ENCODE measurements at places on chromosomes 5 and 9.

DNA sequence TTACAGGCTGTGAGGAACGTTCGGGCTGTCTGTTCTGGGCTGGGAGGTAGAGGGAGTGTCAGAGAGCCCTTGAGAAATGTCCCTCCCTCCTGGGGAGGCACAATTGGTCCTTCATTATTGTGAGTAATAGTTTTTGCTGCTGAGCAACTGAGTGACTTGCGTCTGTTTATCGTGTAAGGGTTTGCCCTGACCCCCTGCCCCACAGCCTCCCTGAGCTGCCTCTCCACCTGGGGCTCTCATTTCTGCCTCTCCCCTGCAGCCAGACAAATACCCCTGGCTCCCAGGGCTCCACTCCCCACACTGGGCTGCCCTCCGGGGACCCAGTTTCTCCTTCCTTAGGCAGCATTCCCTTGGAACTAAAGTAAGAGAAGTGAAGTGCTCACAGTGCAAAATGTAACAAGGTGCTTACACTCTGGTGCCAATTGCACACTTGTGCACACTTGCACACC is 174.9 kb upstream of the MVB12B start:
- no peak for DNase-seq

GRCh38 chr9:70600506-70600905 is 186.0 kb upstream of the KLF9 start:
- DNase-seq: no peak

GRCh38 chr9:91923145-91923544 is 26.9 kb downstream of the ROR2 start:
- no peak for DNase-seq

DNA sequence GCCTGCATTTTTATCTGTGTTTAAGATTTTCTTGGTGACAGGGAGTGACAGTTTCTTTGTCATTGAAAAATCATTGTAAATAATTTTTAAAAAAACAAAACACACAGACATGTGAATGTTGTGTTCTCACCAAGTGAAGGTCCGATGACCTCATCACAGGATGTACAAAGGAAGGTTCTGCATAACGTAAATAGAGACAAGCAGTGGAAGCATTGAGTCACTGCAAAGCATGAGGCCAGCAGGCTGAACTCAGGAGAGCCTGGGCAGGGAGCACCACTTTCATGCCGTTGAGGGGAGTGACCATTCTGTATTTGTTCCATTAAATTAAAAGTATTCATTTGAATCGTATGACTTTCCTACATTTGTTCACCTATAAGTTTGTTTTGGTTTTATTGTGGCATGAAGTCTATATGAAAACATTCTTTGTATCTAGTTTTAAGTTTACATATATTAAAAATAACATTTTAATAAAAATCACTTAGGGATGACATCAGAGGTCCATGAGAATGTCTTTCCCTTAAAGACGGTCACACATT is 70.4 kb upstream of the TLE1 start:
- DNase-seq: no peak

GRCh38 chr9:110918316-110919049 is 119.8 kb downstream of the LPAR1 start:
- DNase-seq: no peak

- no peak for DNase-seq
Observed at GRCh38 chr9:31323726-31324444, 1060.6 kb upstream of the ACO1 start.

DNA sequence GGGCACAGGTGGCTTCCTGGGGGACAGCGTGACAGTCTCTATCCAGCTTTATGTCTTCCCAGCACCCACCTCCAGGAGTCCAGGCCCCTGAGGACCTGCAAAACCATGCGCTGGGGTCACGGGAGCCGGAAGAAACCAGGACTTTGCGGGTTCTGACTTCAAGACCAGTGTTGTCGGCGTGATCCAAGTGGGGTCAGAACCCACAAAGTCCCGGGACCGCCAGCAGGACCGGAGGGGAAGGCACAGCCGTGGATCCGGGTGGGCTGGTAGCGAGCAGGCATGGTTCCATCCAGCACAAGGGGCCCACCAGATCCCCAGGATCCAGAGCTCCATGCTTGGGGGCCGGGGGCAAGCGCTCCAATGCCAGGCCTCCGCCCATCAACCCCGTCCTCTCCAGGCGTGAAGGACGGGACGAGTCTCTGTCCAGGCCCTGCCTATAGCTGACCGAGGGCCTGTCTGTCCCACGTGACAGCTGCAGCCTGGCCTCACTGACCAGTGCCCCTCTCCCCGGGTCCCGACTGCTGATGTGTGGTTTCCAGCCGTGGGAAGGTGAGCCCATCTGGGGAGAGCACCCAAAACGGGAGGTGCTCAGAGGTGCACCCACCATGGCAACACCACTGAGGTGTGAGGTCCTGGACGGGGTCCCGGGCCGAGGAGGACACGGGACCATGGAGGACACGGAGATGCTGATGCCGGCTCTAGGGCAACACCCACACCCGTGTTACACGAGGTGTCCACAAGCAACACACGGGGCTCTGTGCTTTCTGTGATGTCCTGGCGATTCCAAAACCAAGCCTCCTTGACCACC is 48.9 kb downstream of the SLC12A7 start:
- no peak for DNase-seq

DNA sequence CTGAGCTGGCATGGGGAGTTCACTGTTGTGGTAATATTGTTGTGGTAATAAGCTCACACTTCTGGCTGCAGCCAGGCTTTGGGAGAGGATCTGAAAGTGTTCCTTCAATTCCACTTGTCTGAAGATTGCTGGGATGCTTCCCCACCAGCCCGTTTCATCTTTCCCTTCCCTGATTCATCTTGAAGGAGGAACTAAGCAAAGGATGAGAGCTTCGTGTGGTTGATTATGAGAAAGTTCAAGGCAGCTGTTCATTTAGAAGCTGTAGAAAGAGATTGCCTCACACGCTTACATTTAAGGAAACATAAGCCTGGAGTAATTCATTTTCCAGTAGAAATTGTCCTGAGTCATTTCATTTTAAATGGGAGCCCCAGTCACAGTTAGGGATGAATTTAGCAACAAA is 122.4 kb upstream of the GAS1 start:
- DNase-seq: no peak

DNA sequence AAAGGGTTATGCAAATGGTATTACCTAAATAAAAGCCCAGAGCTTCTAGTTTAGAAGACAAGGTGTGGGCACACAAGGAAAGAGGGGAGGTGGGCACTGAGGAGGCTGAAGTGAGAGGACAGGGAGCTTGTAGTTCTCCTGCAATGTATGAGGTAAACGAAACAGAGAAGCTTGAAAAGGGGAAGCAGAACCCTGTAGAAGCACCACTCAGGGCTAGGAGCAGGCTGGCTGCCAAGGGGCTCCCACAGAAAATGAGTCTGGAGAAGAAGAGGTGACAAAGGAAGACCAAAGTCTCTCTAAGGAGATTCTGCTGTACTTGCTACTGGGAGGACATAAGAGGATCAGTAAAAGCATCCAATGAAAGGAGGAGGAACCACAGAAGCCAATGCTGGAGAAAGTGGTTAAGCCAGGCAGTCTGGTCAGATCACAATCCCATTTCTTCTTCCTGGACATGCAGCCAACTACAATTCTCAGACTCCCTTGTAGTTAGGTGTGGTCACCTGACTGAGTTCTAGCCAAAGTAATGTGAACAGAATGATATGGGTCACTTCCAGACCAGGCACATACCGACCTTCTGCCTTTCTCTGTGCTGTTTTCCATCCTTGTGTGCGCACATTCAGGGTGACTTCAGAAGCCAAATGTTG is 174.5 kb upstream of the MAP3K1 start:
- DNase-seq: no peak

- DNase-seq: no peak
Observed at GRCh38 chr5:175713930-175714329, 56.1 kb downstream of the HRH2 start.

- DNase-seq: no peak
Observed at GRCh38 chr5:179680780-179681401, at the start of gene CBY3. TSS of gene CBY3 (minus strand) at chr5:179681034. CDS start at chr5:179680918, 116 bp downstream.

GRCh38 chr5:177409043-177409801 is at the start of gene F12:
TSS of gene F12 (minus strand) at chr5:177409564. CDS start at chr5:177409527, 37 bp downstream.
- no peak for DNase-seq

- DNase-seq: no peak
Observed at GRCh38 chr5:121725450-121725849, 126.2 kb upstream of the FTMT start.

GRCh38 chr5:82862711-82863110 is 214.5 kb downstream of the TMEM167A start:
- DNase-seq: no peak

GRCh38 chr5:173454361-173454735 is 126.1 kb upstream of the STC2 start:
- DNase-seq: no peak

DNA sequence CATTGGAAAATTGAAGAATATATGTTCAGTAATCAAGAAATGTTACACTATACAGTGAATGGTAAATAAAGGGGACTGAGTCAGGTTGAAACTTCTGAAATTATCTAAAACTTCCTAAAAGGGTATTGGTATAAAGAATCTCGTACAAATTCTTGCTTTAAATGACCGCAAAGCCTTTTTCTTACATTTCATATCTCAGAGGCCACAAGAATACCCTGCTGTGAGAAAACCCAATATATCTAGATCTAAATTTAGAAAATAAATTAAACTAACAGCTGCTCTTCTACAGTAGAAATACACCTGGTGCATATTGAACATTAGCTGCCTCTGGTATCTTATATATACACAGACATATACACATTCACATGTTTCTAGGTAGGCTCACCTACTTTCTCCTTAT is 221.7 kb downstream of the PCSK5 start:
- no peak for DNase-seq

- no peak for DNase-seq
Observed at GRCh38 chr5:53730943-53731342, 170.5 kb downstream of the NDUFS4 start.

DNA sequence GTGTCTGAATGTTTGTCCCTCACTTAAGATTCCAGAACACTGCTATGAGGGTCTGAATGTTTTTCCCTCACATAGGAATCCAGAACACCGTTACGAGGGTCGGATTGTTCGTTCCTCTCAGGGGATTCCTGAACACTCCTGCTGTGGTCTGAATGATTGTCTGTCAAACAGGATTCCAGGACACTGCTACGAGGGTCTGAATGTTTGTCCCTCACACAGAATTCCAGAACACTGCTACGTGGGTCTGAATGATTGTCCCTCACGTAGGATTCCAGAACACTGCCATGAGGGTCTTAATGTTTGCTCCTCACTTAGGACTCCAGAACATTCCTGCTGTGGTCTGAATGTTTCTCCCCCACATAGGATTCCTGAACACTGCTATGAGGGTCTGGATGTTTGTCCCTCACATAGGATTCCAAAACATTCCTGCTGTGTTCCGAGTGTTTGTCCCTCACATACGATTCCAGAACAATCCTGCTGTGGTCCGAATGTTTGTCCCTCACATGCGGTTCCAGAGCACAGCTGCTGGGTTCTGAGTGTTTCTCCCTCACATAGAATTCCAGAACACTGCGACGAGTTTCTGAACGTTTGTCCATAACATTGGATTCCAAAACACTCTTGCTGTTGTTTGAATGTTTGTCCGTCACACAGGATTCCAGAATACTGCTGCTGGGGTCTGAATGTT is 199.5 kb downstream of the FOXD4L6 start:
- no peak for DNase-seq

- no peak for DNase-seq
Observed at GRCh38 chr9:132068605-132069004, 11.1 kb downstream of the MED27 start.

DNA sequence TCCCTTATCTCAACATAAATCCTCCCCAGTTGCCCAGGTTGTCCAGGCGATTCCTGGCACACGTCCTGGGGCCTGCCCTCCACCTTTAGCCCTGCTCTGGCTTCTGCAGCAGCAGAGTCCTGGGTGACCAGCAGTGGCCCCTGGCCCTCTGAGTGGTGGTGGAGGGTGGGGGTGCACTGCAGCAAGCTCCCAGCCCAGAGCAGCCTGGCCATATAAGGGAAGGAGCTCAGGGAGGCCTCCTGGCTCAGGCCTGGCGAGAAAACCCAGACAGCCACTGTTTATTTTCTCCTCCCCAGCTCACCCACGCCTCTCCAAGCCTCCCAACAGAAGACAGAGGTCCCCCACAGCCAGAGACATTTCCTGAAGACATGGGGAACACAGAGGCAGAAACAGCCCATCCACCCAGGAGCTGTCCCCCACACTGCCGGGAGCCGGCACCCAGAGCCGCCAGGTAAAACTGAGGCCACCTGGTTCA is 44.7 kb upstream of the IL17B start:
- DNase-seq: no peak

DNA sequence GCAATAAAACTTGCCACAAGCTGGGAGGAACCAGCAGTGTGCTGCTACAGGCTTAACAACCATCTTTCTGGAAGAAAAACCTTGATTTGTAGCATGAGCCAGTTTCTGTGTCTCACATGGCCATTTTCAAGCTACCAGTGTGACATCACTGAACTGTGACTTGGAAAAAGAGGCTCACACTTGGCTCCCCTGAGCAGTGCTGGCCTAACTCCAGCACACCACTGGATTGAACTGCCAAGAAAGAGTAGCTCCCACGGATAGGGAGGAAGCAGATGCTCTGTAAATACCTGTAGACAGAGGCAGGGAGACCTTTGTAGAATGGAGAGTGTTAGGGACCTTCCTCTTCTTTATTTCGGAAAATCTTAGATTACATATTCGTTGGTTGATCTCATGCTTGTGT is 197.9 kb downstream of the SH3GL2 start:
- no peak for DNase-seq

DNA sequence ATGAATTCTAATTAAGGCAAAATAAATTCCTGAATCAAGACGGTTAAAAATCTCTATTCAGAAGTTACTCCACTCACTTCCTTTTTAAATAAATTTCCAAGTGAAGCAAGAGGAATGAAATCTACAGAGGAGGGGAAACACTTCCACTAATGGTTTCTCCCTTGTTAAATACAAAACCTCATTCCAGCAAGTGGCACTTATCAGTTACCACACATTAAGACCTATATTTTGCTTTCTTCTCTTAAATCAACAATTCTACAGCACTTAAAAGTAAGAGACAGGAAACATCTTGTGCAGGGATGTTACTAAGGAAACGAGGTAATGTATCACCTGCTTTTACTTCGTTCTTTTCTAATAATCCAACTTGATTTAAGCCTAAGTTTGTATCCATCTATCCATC is 172.6 kb downstream of the RAPGEF6 start:
- DNase-seq: no peak

DNA sequence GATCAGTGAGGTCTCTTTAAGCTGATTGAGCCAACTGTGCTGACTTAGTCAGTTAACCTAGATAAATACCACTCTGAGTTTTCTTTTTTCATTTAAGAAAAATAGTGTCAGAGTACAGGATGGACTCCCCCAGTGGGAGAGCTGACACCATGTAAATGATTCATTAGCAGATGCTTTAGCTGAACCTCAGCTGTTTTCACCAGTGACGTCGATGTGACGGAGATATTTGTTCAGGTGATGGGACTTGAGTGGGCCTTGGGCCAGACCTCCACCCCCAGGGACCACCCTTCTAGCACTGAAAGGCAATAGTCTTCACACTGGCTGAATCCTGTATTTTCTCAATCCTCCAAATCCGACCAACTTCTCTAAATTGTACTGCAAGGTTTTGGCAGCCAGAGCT is 196.1 kb downstream of the GAS1 start:
- DNase-seq: no peak

Measured in stimulated activated CD8-positive, alpha-beta memory T cell treated with anti-CD3 and anti-CD28 coated beads, Interleukin-15, amount 100 ng/mL, for 48 hours (primary cell).